ENCODE measurements at places on chromosomes 2 and 18.

DNA sequence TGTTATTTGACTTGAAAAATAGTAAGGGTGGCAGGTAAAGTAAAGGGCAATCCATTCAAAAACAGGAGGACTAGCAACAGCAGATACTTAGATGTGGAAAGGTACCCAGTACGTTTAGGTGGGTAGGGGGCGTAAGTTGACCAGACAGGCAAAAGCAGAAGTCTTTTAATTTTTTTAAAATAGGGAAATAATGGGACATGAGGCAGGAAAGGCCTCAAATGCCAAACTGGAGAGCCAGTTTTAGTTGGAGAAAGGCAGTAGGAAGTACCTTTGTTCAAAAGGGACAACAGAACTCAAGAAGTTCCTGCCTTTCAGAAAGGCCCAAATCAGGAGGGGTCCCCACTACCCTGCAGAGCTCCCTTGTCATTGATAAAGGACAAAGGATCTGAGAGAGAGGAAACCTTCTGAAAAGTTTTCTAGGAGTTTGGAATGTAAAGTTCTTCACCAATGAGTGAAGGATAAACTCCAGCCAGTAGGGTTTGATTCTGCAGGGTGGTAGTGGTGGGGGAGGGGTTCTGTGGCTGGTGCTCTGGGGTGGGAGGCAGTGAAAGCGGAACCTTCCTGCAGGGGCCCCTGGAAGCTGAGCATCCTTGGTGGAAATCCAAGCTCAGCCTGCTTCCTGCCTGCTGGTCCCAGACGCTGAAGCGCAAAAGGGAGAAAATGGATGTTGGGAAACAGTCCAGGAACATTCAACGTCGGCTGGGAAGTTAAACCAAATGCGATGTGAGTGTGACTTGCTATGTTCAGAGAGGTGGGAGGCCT, 40.1 kb downstream of the TMEM17 start:
- DNase-seq = no peak

- no peak for DNase-seq
Measured at GRCh38 chr18:73826098-73826497, 321.5 kb downstream of the FBXO15 start.

GRCh38 chr2:145547620-145548019, 1027.7 kb upstream of the ZEB2 start:
- DNase-seq = no peak

GRCh38 chr2:235268535-235268934, 225.3 kb upstream of the AGAP1 start:
- DNase-seq = no peak

- DNase-seq = no peak
Measured at GRCh38 chr2:99819766-99820165, 322.6 kb downstream of the AFF3 start.

GRCh38 chr18:77056344-77057005, 76.1 kb downstream of the MBP start:
- DNase-seq = no peak

DNA sequence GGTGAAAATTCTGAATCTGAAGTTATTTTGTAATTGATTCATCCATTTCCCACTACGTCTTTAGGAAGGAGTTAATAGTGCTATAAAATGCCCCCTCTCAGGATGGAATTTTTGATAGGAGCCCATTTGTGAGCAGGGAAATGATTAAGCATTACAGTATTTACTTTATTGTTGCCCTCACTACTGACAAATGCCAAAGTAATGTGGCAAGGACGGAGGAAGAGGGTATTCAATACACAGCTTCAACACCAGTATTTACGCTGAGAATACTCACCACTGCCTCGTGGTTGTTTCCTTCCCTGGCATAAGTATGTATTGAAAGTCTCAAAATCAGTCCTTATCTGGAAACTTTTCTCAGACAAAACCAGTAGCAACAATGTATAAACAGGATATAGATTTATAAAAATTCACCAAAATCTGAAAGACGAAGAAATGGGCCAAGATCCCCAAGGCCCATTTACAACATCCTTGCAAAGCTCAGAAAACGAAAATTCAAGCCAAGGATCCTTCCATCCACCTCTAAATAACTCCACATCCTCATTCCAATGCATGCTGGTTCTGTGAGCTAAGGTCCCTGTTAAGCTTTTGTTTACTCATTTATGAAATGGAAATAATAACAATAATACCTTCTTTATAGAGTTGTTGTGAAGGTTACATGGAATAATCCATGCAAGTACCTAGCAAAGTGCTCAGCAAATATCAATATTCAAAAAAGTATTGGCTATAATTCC, 29.3 kb downstream of the FEZ2 start:
- no peak for DNase-seq

GRCh38 chr2:144325086-144325485, 194.8 kb downstream of the ZEB2 start:
- DNase-seq = no peak

- no peak for DNase-seq
Measured at GRCh38 chr2:140696449-140696848, 1434.4 kb downstream of the LRP1B start.

DNA sequence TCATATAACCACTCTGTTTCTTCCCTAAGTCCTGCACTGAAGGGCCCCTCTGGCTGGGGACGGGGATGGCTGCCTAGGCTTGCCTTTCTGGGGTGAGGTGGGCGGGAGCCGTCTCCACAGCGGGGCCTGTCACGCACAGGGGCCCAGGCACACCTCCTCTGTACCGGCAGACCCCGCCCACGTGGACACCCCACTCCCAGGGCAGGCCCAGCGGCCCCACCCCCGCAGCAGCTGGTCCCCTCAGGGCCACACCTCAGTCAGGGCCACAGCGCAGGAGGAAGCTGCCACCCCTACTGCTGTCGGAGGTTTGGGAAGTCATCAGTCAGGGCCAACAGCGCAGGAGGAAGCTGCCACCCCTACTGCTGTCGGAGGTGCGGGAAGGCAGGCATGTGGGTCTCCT, 257.6 kb upstream of the RAB6C start:
- no peak for DNase-seq

- no peak for DNase-seq
Measured at GRCh38 chr2:9548506-9548905, 7.1 kb downstream of the ADAM17 start.

- DNase-seq = no peak
Measured at GRCh38 chr2:216131175-216131926, 22.2 kb downstream of the XRCC5 start.

- DNase-seq = no peak
Measured at GRCh38 chr2:105683011-105683492, 61.7 kb upstream of the NCK2 start.

GRCh38 chr2:33314541-33314940, 161.9 kb upstream of the RASGRP3 start:
- DNase-seq = no peak
